Psoas muscle (tissue), 8 donors: ENCODE measurements at places on chromosomes 12 and 14. TPM values are rescaled to one million over a fixed set of nuclear protein-coding genes. Genes with fewer than 3 reads are reported as not detected.

The PPFIA2 gene
- polyA plus RNA-seq: 0.25 TPM

The KLHDC2 gene
- 26.6 TPM for polyA plus RNA-seq

The LRRC10 gene
- polyA plus RNA-seq: not detected

GRCh38 chr14:91810699-91811098 lies 56.6 kb downstream of the TC2N start:
- no peak for DNase-seq

DNA sequence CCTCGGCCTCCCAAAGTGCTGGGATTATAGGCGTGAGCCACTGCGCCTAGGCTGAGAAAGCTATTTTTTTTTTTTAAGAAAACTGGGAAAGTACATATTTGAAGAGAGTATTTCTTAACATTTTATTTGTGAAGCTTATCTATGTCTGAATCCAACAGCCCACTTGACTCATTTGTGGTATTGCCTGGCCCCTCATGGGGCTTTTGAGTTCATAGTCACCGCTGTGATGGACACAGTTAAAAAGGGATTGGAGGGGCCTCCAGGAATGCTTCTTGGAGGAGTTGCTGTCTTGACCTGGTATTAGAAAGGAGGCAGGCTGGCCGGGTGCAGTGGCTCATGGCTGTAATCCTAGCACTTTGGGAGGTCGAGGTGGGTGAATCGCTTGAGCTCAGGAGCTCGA lies 26.5 kb downstream of the BCL7A start:
- no peak for DNase-seq

- no peak for DNase-seq
Observed at GRCh38 chr12:95088379-95088778, 15.0 kb upstream of the NR2C1 start.

- DNase-seq: no peak
Observed at GRCh38 chr12:31740628-31741027, 11.8 kb upstream of the AMN1 start.

DNA sequence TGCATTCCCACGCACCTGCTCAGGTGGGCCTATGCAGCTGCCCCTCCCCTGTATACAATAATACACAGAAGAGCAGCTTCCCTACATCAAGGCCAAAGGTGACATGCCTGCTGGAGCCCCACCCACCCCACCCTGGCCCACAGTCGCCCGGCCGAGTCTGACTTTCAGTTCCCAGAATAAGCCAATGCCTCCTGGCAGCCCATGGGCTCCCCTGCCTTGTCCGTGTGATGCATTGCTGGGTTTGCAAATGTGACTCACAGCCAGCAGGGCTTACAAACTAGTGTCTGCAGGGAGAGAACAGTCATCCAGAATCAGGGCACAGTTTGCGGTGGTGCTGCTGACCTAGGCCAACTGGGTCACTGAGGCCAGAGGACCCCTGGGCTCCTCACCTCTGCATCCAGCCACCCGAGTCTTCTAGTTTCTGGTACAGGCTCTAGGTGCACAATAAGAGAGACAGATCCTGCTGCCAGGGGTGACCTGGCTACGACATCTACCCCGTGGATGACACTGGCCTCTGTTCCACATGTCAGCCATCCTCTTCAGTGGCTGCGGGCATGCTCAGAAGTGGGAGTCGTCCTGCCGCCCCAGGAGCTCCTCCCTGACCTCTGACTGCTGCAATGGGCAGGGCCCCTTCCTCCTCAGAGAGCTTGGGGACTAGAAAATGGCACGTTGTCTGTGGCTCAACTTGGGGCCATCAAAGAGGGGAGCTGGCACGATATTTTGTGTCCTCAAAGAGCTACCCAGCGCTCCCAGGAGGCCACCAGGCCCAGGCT lies 84.5 kb downstream of the CHGA start:
- peak; percentile 65 for DNase-seq

DNA sequence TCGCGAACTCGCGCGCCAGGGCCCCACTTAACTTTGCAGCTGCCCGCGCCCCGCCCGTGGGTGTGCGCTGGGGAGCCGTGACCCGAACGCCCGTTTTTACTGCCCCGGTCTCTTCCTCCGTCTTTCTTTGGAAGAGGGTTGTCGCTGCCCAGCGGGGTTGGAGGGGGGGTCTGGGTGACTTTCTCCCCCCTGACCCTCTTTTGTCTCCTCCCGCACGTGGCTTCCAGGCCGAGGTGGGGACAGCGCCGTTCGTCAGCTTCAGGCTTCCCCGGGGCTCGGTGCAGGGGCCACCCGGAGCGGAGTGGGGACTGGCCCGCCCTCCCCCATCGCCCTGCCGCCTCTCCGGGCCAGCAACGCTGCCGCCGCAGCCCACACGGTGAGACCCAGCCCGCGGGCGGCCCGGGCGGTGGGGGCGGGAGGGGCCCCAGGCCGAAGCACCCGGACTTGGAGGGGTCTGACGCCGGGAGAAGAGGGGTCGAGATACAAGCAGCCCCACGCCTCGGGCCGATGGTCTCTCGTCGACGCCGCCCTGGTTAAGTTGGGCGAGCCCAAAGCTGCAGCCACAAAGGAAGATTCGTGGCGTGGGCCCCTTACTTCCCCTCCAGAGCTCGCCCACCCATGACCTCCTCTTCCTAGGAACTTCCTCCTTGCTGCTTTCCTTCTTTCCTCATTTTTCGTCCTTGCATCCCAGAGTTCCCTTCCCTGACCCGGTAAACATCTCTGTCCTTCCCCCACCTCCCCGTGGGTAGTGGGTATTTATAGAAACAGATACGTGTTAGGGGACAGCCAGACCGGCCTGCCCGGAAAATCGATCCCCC lies 1.2 kb downstream of the DYRK2 start:
- DNase-seq: peak; percentile 69

- DNase-seq: no peak
Observed at GRCh38 chr12:52401526-52401925, 4.6 kb downstream of the KRT82 start.

DNA sequence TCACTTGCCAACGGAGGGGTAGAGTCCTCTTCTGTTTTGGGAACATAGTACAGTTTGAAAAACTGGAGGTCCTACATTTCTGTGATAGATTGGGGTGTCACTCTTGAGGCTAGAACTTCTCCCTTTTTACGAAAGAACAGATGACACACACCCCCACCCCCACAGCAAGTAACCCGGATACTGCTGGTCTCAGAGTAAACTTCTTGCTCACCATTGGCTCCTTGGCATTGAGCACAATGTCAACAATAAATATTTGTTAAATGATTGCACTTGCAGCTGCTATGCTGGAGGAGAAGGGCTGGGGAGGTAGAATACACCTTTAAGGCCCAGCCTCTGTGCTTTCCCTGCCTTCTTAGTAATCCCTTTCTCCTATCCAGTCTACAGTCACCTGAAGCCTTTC lies 149.8 kb downstream of the TGFB3 start:
- no peak for DNase-seq

DNA sequence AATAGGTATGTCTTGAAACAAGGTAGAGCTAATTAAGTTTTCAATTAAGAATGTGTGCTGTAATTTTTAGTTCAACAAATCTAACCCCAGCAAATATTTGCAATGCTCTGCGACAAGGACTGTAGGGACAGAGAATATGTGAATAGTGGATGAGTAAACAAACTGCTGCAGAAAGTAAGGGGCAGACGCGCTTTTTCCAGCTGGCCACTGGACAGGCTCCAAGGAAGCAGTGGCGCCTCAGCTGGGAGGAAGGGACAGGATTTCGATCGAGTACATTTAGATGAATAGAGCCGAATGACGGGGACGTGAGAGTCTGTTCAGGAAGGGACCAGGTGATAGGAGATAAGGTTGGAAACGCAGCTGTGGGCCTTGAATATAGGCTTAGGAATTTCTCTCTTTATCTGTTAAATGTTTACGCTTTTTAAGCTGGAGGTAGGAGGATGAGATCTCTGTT lies 69.3 kb downstream of the ELK3 start:
- DNase-seq: no peak

GRCh38 chr12:27631813-27632491 lies 64.3 kb upstream of the REP15 start:
- DNase-seq: no peak

- no peak for DNase-seq
Observed at GRCh38 chr12:902581-902980, 46.9 kb downstream of the RAD52 start.
